Gastrocnemius medialis (tissue), 4 donors: ENCODE measurements at places on chromosomes 7 and 10.

- DNase-seq, result peak; percentile 53
Measured at GRCh38 chr10:132626761-132627665, 89.4 kb downstream of the INPP5A start.

GRCh38 chr7:13524076-13524475 is 465.4 kb downstream of the ETV1 start:
- no peak for DNase-seq

GRCh38 chr10:95693071-95693667 is 558 bp downstream of the TCTN3 start:
- no peak for DNase-seq

GRCh38 chr7:127349881-127350280 is 42.6 kb downstream of the ZNF800 start:
- DNase-seq, result no peak

DNA sequence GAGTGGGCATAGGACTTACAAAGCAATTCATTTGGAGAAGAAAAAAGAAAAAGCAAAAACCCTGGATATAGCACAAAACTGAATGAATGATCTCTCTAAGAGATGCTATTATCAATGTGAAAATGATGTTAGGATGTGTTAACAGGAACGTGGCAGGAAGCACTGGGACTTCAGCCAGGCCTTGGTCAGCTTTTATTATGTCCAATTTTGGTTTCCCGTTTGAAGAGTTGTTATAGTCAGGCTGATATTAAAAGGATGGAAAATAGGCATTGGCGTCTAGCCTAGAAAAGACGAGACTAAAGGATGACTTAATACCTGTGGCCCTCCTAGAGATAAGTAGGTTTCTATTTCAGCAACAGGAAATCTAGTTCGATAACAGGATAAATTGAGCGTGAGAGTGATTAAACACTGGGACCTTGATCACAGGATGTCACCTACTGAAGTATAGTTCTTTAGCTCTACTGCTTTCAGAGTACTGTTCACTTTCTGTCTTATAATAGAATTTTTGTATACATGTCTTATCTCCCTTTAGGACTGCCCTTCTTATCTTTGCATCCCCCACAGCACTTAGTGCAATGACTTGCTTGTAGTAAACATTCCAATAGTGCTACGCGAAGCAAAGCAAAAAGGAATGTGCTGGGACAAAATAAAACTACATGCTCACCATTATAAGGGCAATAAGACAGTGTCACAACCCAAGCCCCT is 99.8 kb upstream of the AGBL3 start:
- DNase-seq, result no peak
